Inflammatory macrophage treated with lipopolysaccharide for 4 hours (primary cell): ENCODE measurements at places on chromosomes 7 and 10.

GRCh38 chr7:116629051-116629463, 42.9 kb upstream of the MET start:
- DNase-seq = no peak

GRCh38 chr7:36205803-36206202, 52.7 kb downstream of the EEPD1 start:
- no peak for DNase-seq

DNA sequence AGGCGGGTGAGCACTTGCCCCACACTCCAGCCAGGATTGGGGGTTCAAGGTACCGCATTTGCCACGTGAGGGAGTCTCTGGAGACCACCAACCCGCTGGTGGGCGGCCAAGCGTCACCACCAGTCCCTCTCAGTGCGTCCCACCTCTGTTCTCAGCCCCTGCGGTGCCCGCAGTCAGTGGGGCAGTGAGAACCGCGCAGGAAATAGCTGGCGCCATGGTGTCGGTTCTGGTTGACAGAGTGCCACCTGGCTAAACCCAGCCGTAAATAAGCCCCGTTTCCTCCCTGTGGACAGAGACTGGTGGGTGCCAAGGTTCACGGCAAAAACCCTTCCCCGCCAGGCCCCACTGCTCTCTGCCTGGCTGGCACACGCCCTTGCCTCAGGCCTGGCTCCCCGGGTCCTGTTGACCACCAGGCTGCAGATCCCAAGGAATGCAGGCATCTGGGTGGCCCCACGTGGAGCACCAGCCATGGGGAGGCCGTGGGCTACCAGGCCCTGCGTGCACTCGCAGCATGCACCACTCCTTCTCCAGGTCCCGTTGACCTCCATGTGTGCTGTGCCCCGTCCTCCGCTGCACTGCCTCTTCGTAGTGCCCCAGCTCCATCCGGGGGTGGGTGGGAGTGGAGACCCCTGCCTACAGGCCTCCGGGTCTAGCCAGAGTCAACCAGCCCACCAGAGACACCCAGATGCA, 140.0 kb downstream of the LHPP start:
- DNase-seq = no peak

DNA sequence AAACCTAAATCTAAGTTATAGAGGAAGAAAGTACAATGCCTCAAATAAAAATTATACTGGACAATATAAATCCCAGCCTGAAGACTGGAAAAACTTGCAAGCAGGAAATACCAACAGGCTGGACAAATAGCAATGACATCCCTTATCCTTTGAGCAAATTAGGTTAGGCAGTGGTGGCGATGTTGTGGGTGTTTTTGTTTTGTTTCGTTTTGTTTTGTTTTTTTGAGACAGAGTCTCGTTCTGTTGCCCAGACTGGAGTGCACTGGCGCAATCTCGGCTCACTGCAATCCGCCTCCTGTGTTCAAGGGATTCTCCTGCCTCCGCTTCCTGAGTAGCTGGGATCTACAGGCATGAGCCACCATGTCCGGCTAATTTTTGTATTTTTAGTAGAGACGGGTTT, 57.3 kb upstream of the TES start:
- no peak for DNase-seq

GRCh38 chr7:898460-898854, 22.1 kb downstream of the GET4 start:
- no peak for DNase-seq

DNA sequence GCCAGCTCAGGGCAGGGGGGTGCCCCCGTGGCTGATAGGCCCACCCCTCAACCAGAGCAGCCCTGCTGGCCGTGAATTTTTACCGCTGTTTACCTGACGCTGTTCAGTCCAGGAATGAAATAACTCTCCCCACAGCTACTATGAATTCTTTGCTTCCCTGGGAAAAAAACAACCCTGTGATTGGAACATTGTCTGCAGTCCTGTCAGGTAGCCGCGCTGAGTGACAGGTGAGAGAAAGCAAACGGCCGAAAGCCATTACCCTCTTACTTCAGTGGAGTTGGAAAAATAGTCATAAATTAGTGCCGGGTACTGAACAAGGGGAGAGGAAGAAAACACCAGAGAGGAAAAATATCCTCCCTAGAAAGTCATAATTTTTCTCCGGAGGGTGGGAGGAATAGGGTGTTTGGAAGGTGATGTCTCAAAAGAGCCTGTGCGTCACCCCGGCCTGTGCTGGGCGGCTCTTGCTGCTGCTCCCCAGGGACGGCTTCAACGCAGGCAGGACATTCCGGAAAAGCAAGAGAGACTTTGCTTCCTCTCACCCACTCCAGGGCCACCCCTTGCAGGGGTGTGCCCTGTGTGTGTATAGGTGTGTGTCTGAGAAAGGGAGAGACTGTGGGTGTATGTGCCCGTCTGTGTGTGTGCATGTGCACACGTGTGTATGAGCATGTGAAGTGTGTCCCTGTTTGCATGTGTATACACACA, 69.0 kb downstream of the CDH23 start:
- no peak for DNase-seq

- no peak for DNase-seq
Measured at GRCh38 chr10:117477961-117478670, 64.4 kb upstream of the EMX2 start.

GRCh38 chr7:155191901-155192478, 105.7 kb upstream of the INSIG1 start:
- no peak for DNase-seq

DNA sequence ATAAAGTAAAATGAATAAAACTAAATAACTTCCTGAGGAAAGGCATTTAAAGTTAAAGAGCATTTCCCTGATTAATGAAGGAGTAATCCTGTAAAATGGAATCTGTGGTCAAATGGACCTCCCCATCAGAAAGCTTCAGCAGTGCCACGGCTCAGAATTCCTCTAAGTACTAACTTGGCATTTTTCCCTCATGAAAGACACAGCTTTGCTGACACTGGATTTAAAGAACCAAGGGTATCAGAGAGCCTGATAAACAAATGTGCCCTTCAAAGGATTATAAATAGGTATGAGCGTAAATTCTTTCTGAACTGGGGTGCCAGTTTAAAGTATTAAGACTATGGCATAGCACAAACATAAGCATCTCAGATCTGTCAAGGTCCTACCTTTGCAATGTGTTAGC, 24.2 kb upstream of the RNF148 start:
- no peak for DNase-seq

- DNase-seq = no peak
Measured at GRCh38 chr10:69403066-69403465, 13.7 kb downstream of the TACR2 start.

- no peak for DNase-seq
Measured at GRCh38 chr7:88289564-88290025, 17.1 kb downstream of the STEAP4 start.

DNA sequence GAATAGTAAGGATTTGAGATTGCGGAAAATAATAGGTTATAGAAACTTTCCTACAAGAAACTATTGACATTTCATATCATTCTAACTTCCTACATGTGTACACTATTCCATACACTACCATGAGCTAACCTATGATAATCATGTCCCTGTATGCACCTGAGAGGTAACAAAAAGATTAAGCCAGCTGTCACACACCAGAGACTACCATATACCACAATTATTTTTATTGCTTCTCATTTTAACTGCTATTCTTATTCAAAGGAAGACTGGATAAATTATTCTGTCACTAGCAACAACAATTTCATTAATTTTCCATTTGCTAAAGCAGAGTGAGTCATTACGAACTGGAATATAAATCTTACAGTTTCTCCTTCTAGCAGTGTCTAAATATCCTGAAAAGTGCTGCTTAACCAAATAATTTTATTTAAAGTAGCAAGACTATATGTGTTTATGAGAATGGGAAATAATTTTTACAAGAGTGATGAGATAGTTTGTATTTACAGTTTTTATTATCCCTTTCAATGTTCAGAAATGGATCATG, 235.6 kb upstream of the DKK1 start:
- DNase-seq = no peak

DNA sequence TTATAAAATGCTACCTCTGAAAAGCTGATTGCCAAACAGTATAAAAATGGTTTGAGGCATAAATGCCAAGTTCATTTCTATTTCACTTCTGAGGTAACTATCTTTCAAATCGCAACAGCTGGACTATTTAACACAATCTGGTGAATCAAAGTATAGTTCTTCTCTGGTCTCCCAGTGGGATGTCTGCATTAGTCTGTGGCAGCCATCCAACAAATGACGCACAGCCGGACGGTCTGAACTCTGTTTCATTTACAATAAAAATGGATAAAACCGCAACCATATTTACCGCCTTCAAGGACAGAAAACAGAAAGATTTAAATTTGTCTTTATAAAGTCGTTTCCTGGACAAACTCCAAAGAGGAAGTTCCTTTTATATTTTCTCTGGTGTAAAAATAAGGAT, 41.9 kb downstream of the ENO4 start:
- peak; percentile 22 for DNase-seq

GRCh38 chr10:12181065-12181775, 14.5 kb downstream of the NUDT5 start:
- DNase-seq = peak; percentile 74

GRCh38 chr10:14572811-14573210, 201.9 kb downstream of the FAM107B start:
- no peak for DNase-seq

GRCh38 chr7:17781491-17782215, 158.6 kb downstream of the SNX13 start:
- DNase-seq = no peak

DNA sequence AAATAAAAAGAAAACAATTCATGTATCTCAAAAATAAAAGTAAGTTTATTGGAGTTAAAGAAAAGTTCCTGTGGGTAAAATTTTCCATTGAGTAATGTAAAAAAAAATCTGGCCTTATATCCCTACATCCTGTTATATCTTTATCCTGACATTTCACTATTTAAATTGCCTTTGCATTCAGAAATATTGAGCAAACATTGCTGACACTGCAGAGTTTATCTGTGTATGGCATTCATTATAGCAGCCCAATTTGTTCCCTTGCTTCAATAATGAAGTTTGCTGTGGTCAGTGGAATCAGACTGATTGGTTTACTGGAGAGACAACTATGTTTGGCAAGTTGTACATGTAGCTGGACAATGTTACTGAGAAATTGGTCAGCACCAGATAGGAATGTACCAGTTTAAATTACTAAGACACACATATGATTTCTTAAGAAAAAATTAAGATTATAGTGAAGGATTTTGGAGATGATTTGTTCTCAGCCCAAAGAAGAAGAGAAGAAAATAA, 271.7 kb downstream of the ANKRD7 start:
- DNase-seq = no peak

DNA sequence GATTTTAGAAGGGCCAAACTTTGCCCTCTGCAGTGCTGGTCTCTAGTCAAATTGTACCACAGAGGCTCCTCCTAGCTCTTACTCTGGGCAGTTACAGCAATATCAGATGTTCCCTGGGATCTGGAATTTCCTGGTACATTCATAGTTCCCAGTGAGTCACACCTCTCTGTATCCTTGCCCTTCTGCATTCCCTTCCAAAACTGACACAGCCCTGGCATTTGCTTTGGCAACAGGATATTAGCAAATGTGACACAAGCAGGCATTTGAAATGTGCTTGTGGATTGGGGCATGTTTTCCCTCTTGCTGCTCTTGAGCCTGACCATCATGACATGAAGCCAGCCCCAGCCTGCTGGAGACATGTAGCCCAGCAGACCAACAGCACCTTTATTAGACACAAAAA, 284.7 kb upstream of the AKR1E2 start:
- DNase-seq = peak; percentile 56

GRCh38 chr7:5396542-5396941, 27.1 kb downstream of the TNRC18 start:
- peak; percentile 64 for DNase-seq

- no peak for DNase-seq
Measured at GRCh38 chr10:106360870-106361269, 803.6 kb downstream of the SORCS1 start.

GRCh38 chr10:99996671-99997648, 12.8 kb downstream of the DNMBP start:
- no peak for DNase-seq

DNA sequence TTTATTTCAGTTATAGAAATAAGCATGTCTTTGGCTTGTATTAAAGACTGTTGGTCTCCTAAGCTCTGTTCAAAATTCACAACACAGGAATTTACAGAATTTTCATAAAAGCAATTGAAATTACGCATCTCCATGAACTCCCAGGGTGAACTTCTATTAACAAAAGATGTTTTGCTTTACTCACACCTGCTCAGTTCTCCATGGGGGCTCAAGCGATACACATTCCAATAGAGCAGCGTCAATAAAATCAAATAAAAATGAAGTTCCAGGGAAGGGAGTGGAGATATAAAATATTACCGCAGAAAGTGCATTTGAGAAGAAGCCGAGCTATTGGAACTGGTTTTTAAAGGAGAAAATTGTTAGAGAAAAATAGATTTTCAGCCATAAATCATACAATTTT, 41.5 kb upstream of the ZNF438 start:
- no peak for DNase-seq

DNA sequence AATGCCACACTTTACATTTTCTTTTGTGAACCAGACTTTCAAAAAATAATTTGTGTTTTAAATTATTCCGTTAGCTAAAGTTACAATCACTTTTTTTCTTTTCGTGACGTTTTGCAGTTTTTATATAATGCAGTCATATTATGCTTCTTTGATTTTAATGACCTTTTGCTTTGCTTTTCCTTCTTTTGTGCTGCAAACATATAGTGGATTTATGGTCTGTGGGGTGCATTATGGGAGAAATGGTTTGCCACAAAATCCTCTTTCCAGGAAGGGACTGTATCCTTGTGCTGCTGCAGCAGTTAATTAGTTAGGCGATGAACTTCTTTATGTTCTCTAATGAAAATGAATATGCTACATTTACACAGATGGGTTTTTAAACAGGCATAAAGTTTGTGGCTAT, 117.4 kb downstream of the MAPK8 start:
- DNase-seq = no peak

- DNase-seq = peak; percentile 42
Measured at GRCh38 chr7:134254311-134254710, 62.4 kb downstream of the SLC35B4 start.

DNA sequence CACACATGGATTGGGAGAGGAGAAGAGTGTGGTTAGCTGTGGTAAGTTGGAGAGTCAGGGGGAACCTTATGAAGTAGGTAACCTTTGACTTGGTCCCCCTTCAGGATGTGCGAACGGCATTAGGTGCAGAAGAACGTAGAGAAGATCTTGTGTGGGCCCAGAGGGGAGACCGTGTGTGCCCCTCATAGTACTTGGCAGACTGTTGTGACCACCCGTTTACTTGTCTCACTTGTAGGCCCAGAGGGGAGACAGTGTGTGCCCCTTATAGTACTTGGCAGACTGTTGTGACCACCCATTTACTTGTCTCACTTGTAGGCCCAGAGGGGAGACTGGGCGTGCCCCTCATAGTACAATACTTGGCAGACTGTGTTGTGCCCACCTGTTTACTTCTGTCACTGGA, 2.6 kb downstream of the GTPBP4 start:
- no peak for DNase-seq

DNA sequence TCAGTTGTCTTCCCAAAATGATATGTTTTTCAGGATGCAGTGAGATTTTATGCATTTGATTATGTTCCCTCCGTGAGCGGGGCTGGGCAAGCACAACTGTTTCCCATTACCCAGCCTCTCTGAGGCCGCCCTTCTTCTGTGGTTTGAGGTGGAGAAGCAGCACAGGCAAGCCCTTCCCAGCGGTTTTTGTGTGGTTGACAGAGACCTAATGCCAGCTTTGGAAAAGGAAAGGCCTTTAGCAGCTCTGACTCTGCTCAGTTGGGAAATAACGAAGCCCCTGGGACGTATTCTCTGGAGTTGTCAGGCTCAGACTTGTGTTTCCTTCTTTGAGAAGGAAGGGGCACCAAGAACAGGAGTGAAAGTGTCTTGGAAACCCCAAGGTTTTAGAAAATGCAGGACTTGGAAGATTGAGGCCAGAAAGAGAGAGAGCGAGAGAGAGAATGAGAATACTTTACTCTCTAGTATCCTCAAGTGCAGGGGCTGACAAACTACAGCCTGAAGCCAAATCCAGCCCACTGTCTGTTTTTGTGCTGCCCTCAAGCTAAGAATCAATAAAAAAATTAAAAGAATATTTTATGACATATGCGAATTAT, 20.6 kb upstream of the PDCD4 start:
- peak; percentile 21 for DNase-seq
